ENCODE measurements at places on chromosomes 6 and 20. TPM values are rescaled to one million over a fixed set of nuclear protein-coding genes. Genes with fewer than 3 reads are reported as not detected.

PPP1R16B gene
- 0.12 TPM for total RNA-seq

SPATS1 gene
- not detected for total RNA-seq

CASS4 gene
- 0.12 TPM for total RNA-seq

SOX18 gene
- 0.08 TPM for total RNA-seq

TFAP2A gene
- total RNA-seq = 0.23 TPM

ARHGAP40 gene
- not detected for total RNA-seq

WFDC5 gene
- total RNA-seq = not detected

HLA-DRB1 gene
- not detected for total RNA-seq

RIPOR3 gene
- total RNA-seq = 1.1 TPM

HLA-DRB5 gene
- not detected for total RNA-seq

NEDD9 gene
- 17.1 TPM for total RNA-seq

HLA-DRA gene
- not detected for total RNA-seq

COL21A1 gene
- total RNA-seq = 0.53 TPM

SASH1 gene
- total RNA-seq = 85.2 TPM

KIAA1755 gene
- total RNA-seq = 0.59 TPM

MEP1A gene
- not detected for total RNA-seq

MLIP gene
- total RNA-seq = not detected

CDSN gene
- not detected for total RNA-seq

BPIFB4 gene
- total RNA-seq = 0.23 TPM

PEX6 gene
- total RNA-seq = 27.5 TPM

ADGRF4 gene
- not detected for total RNA-seq

BFSP1 gene
- total RNA-seq = 2.5 TPM

APOM gene
- total RNA-seq = 1.5 TPM

SLC44A4 gene
- total RNA-seq = not detected

LCA5 gene
- 2.1 TPM for total RNA-seq

LY6G6D gene
- total RNA-seq = not detected

Data from smooth muscle cell of the coronary artery (primary cell).